ENCODE measurements at places on chromosomes 7 and 10.

- no peak for DNase-seq
Observed at GRCh38 chr10:43594944-43595589, 11.2 kb upstream of the ZNF485 start.

- DNase-seq = no peak
Observed at GRCh38 chr10:100334762-100335161, 4.7 kb upstream of the PKD2L1 start.

DNA sequence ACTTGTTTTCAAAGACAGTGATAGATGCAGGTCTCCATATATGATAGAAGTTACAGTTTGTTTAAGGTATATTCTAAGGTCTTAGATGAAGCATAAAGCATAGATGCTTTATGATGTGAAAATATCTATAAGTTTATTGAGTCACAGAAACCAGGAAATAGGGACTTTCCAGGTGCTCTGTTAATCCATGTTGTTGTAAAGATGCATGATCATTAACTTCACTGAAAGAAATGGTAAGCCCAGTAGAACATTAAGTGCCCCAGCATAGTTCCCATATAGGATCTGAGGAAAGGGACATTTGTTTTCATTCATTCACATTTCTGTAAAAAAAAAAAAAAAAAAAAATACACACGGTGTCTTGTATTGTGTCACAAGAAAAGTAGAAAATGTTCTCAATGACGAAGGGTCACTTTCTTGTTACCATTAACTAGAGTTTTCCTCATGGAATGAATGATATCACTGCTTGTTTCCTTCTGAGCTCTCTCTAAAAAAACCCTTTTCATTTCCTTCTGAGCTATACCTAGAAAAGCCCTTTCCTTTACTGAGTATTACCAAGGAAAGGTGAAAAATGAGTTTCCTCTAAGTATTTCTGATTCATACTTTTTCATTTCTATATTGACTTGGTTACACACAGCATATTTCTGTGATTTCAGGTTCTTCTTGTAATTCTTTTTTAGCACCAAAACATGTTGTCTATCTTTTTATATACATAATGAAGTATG is 105.2 kb downstream of the MACC1 start:
- no peak for DNase-seq

- no peak for DNase-seq
Observed at GRCh38 chr7:81604808-81605174, 165.1 kb downstream of the HGF start.

- no peak for DNase-seq
Observed at GRCh38 chr7:148437043-148437442, 153.5 kb upstream of the C7orf33 start.

GRCh38 chr10:127919418-127920271 is 12.7 kb downstream of the PTPRE start:
- no peak for DNase-seq

DNA sequence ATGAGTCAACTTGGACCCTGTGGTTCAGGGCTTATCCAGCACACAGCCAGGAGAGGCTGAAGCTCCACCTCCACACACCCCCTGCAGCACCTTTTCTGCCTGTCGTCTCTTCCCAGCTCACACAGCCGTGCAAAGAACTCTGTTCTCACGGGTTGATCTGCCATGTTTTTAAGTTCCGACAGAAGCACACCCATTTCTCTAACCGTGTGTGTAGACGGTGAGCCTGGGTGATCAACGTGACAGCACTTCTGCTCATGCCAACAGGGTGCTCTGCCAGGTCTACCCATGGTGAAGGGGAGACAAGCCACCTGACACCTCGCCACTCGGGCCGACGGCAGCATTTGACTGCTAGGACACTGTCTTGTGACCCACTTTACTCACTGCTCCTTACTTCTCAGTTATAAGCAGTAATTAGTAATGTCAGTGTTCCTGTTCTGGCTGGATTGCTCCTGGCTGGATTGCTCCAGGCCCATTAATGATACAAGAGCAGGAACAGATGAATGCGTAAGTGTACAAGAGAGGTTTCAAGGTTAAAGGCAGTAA is 90.5 kb downstream of the RNF216 start:
- DNase-seq = peak; percentile 76

- no peak for DNase-seq
Observed at GRCh38 chr10:129934196-129934925, 29.7 kb downstream of the EBF3 start.

GRCh38 chr7:17623546-17624185 is 316.6 kb downstream of the SNX13 start:
- DNase-seq = no peak

DNA sequence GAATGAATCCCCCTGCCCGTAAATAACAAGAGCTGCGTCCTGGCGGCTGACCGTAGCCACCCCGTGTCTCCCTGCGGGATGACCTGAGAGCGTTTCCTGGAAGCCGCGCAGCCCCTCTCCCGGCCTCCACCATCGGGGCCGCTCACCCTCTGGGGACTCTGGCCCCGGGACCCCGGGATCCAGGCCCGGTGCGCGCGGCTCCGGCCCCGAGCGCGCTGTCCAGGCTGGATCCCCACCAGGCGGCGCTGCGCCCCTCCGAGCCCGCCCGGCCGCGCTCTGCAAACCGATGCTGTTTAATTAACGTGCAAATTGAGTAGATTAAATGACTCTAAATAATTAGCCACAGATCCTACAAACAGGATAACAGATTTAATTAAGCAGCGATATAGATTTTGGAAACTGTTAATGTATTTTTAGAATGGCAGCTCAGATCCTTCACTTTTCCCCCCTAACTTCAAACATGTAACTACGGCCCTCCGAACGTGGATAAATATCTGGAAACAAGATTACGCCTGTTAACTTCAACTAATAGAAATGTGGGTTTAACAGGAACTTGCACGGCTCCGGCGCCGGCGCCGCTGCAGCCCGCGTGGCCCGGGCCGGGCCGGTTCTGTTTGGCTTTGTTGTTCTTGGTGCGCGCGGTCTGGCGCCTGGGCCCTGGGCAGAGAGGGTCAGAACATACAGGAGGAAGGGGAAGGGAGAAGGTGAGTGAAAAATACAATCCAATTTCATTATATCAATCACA is 7.1 kb upstream of the UNCX start:
- DNase-seq = peak; percentile 52

DNA sequence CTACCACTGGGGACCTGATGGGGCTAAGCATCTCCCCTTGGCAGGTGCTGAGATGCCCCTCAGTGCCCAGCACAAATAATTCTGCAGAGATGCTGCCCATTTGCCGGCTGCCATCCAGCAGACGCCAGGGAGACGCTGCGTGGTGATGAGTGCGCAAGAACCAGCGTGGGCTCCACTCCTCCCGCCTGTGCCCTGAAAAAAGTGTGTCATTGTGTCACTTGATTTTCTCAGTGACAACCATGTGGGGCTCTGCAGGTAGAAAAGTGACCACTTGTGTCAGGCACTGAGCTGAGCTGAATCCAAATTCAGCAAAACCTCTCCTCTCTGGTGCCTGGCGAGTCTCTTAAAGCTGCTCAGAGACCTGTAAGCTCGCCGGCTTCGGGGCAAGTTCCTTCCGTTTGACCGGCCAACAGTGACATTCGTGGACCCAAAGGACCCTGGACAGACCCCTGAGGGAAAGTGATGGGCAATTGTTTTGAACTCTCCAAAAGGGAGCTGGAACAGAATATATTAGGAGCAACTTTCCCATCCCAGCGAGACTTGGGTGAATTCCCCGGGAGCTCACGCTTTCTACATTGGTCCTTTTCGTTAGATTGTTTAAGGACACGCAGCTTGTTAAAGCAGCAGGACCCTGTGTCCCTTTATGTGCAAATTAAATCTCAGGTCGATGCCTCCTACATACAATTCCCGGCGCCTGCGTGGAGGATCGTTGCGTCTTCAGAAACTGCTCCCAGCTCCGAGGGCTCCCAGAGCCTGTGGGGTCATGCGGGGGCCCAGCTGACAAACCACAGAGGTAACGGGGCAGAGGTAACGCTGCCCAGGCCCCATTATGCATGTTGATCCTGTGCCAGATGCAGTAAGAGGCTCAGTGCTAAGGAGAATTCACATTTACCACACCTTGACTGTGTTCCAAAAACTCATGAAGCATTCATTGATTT is 332.7 kb downstream of the ADARB2 start:
- no peak for DNase-seq

DNA sequence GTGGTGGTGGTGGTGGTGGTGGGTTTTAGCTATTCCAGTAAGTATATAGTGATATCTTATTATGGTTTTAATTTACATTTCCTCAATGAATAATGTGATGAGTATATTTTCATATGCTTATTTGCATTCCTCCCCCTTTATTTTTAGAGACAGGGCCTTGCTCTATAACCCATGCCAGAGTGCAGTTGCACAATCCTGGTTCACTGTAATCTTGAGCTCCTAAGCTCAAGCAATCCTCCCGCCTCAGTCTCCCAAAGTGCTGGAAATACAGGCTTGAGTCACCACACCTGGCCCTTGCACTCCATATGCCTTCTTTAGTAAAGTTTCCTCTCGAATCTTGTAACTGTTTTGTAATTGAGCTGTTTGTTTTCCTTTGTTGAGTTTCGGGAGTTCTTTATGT is 577.7 kb upstream of the AUTS2 start:
- DNase-seq = no peak

Measured in left ventricle myocardium superior (tissue), 1 donor.